ENCODE measurements at places on chromosomes 4 and X. TPM values are rescaled to one million over a fixed set of nuclear protein-coding genes. Genes with fewer than 3 reads are reported as not detected.

The SRPX2 gene
- total RNA-seq, result not detected

- no peaks in the 10 kb centered on the region for H3K27me3 ChIP-seq
- no peak overlapping the region for H3K27ac ChIP-seq
- DNase-seq, result no peak
- H3K4me1 ChIP-seq, result no peaks in the 10 kb centered on the region
Measured at GRCh38 chr4:129113919-129114318, 18.0 kb downstream of the C4orf33 start.

DNA sequence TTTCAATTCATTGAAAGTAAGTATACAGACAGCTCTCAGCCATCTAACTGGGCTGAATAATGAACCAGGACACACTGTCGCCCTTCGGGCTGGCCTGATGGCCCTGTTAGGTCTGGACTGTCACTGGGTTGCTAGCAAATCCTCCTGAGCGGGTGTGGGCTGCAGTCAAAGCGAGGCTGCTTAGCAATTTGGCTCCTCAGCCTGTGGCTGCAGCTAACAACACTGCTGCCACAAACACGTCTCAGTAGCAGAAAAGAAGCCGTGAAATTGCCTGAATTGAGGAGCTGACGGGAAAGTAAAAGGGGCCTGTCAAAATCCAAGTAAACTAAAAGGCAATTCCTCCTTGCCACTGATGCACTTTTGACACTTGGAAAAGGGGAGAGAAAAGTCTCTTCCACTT is 72.8 kb downstream of the SMIM20 start:
- no peaks in the 10 kb centered on the region for H3K4me1 ChIP-seq
- H3K27me3 ChIP-seq, result peaks cover 6% of the 10 kb centered on the region
- H3K27ac ChIP-seq, result no peak overlapping the region
- no peaks in the 10 kb centered on the region for H3K36me3 ChIP-seq
- H3K4me3 ChIP-seq, result no peak overlapping the region

GRCh38 chr4:26176598-26177149 is 144.1 kb upstream of the RBPJ start:
- H3K36me3 ChIP-seq, result no peaks in the 10 kb centered on the region
- no peak overlapping the region for H3K27ac ChIP-seq
- H3K27me3 ChIP-seq, result peaks cover 2% of the 10 kb centered on the region
- no peak for DNase-seq
- H3K4me3 ChIP-seq, result no peak overlapping the region
- H3K4me1 ChIP-seq, result peaks cover 6% of the 10 kb centered on the region

The ZCCHC18 gene
- 10.3 TPM for total RNA-seq

- no peaks in the 10 kb centered on the region for H3K4me1 ChIP-seq
- no peaks in the 10 kb centered on the region for H3K36me3 ChIP-seq
- no peak overlapping the region for H3K4me3 ChIP-seq
- DNase-seq, result no peak
- no peaks in the 10 kb centered on the region for H3K27me3 ChIP-seq
Measured at GRCh38 chr4:6969826-6970800, 60.5 kb downstream of the TBC1D14 start.

GRCh38 chr4:163263606-163264005 is 68.8 kb downstream of the NPY1R start:
- no peak for DNase-seq
- no peaks in the 10 kb centered on the region for H3K27me3 ChIP-seq
- no peaks in the 10 kb centered on the region for H3K4me1 ChIP-seq
- no peaks in the 10 kb centered on the region for H3K36me3 ChIP-seq
- H3K27ac ChIP-seq, result no peak overlapping the region

- H3K36me3 ChIP-seq, result no peaks in the 10 kb centered on the region
- DNase-seq, result no peak
Measured at GRCh38 chr4:187576751-187577150, 418.8 kb upstream of the ZFP42 start.

- DNase-seq, result no peak
- H3K27ac ChIP-seq, result no peak overlapping the region
- no peaks in the 10 kb centered on the region for H3K4me1 ChIP-seq
- no peaks in the 10 kb centered on the region for H3K27me3 ChIP-seq
- no peak overlapping the region for H3K4me3 ChIP-seq
Measured at GRCh38 chr4:145213245-145213644, 32.9 kb upstream of the OTUD4 start.

GRCh38 chr4:48195853-48196252 is 61.8 kb upstream of the TXK start:
- peaks cover 4% of the 10 kb centered on the region for H3K27me3 ChIP-seq
- H3K4me3 ChIP-seq, result no peak overlapping the region
- no peak for DNase-seq
- no peak overlapping the region for H3K27ac ChIP-seq
- H3K36me3 ChIP-seq, result no peaks in the 10 kb centered on the region

DNA sequence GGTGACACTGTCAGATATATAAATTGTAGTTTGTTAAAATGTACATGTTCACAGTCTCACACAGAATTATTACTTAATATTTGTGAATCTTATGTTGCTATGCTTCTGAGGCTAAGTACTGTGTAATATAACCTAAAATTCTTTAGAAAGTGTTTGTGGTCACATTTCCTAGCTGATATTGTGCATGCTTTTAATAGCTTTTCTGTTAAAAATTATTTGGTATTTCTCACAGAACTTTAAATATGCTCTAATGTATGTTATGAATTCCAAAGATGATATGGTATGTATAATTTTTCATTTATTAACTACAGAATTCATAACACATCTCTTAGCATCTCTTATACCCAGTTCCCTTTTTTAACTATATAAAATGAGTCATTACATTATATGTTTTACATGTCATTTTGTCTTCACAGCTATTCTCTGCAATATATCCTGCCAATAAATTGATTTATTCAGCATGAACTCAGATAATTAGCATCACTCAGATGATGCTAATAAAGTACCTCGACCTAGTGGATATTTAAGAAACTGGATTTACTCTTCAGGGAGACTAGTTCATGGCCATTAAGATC is 9.3 kb downstream of the PTPN13 start:
- no peaks in the 10 kb centered on the region for H3K36me3 ChIP-seq
- H3K4me3 ChIP-seq, result no peak overlapping the region
- H3K27ac ChIP-seq, result no peak overlapping the region
- H3K4me1 ChIP-seq, result no peaks in the 10 kb centered on the region

The XPNPEP2 gene
- total RNA-seq, result 0.20 TPM

The CFI gene
- 0.66 TPM for total RNA-seq

DNA sequence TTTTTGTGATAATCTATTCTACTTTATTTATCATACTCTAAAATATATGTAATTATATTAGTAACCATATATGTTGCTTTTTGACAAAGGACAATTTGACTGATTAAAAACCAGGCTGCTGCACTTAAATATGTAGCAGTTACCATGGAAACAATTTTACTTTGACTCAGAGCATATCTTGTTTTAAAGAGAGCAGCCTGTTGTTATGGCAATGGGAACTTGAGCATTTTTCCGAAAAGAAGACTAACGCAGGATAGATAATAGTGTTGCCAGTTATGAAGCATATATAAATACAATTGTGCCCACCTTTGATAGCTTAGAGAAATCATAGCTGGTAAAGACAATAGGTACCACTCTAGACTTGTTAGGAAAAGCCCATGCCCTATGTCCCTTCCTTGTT is 283.0 kb downstream of the GASK1B start:
- H3K27ac ChIP-seq, result no peak overlapping the region
- no peaks in the 10 kb centered on the region for H3K36me3 ChIP-seq
- no peaks in the 10 kb centered on the region for H3K27me3 ChIP-seq
- H3K4me3 ChIP-seq, result no peak overlapping the region

The ERVMER34-1 gene
- not detected for total RNA-seq

- no peak for DNase-seq
- H3K4me3 ChIP-seq, result no peak overlapping the region
- H3K27me3 ChIP-seq, result no peaks in the 10 kb centered on the region
- H3K36me3 ChIP-seq, result no peaks in the 10 kb centered on the region
Measured at GRCh38 chrX:19097553-19098283, 24.6 kb downstream of the ADGRG2 start.

The MTNR1A gene
- total RNA-seq, result not detected

The C4orf51 gene
- not detected for total RNA-seq

DNA sequence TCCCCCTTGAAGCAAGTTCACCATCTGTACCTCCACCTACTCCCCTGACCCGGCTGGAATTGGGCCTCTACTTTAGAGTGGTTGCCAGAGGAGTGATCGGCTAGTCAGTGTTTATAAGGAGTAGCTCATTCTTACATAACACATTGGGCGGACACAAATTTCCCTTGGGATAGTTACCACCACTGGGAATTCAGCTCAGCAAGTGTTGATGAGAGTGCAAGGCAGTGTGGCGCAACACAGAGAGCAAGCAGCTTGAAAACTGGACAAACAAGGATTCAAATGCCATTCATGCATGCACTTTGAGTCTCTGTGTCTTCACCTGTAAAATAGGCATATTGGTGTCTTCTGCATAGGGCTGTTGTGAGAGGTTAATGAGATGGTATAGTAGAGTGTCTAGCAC is 92.7 kb downstream of the STK32B start:
- no peaks in the 10 kb centered on the region for H3K36me3 ChIP-seq
- no peak for DNase-seq
- H3K27ac ChIP-seq, result no peak overlapping the region
- no peaks in the 10 kb centered on the region for H3K27me3 ChIP-seq
- H3K4me1 ChIP-seq, result no peaks in the 10 kb centered on the region

- H3K27ac ChIP-seq, result no peak overlapping the region
- peaks cover 2% of the 10 kb centered on the region for H3K4me1 ChIP-seq
- no peaks in the 10 kb centered on the region for H3K36me3 ChIP-seq
- H3K27me3 ChIP-seq, result peaks cover 30% of the 10 kb centered on the region
- no peak for DNase-seq
- H3K4me3 ChIP-seq, result no peak overlapping the region
Measured at GRCh38 chr4:139738846-139739613, 73.4 kb downstream of the MGST2 start.

- H3K36me3 ChIP-seq, result no peaks in the 10 kb centered on the region
- no peaks in the 10 kb centered on the region for H3K4me1 ChIP-seq
- no peak overlapping the region for H3K27ac ChIP-seq
- DNase-seq, result no peak
- H3K4me3 ChIP-seq, result no peak overlapping the region
Measured at GRCh38 chr4:85833302-85833701, 358.4 kb downstream of the ARHGAP24 start.

- no peak overlapping the region for H3K4me3 ChIP-seq
- DNase-seq, result peak; percentile 51
- H3K4me1 ChIP-seq, result no peaks in the 10 kb centered on the region
- H3K27ac ChIP-seq, result peak overlapping the region; percentile 24
- H3K36me3 ChIP-seq, result no peaks in the 10 kb centered on the region
- H3K27me3 ChIP-seq, result no peaks in the 10 kb centered on the region
Measured at GRCh38 chr4:1187182-1187581, 14.8 kb upstream of the SPON2 start.

GRCh38 chrX:20252381-20253231 is 14.1 kb downstream of the RPS6KA3 start:
- peaks cover 8% of the 10 kb centered on the region for H3K4me1 ChIP-seq
- peak; percentile 61 for DNase-seq
- H3K4me3 ChIP-seq, result no peak overlapping the region
- H3K36me3 ChIP-seq, result peaks cover 2% of the 10 kb centered on the region

DNA sequence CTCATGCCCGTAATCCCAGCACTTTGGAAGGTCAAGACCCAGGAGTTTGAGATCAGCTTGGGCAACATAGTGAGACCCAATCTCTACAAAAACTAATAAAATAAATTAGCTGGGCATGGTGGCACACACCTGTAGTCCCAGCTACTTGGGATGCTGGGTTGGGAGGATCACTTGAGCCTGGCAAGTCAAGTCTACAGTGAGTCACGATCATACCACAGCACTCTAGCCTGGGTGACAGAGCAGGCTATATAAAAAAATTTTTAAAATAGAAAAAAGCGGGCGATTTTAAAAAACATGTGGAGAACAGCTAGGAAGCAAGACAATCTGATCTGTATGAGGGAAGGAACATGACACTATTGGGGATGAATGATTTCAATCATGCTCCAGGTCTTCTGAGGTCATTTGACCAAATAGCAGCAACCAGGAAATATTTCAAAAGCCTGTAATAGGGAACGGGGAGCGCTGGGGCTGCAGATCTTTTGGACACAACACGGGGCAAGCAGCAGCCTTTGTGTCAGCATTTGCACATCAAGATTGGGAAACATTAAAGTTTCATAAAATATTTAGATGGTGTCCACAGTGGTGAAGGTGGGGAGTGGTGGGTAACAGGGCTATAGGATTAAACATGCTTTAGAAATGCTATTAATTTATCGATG is 48.3 kb upstream of the GUCY1A1 start:
- DNase-seq, result no peak
- H3K4me3 ChIP-seq, result no peak overlapping the region
- no peaks in the 10 kb centered on the region for H3K27me3 ChIP-seq
- no peak overlapping the region for H3K27ac ChIP-seq
- no peaks in the 10 kb centered on the region for H3K4me1 ChIP-seq
- no peaks in the 10 kb centered on the region for H3K36me3 ChIP-seq

- no peak overlapping the region for H3K4me3 ChIP-seq
- H3K27ac ChIP-seq, result no peak overlapping the region
- no peaks in the 10 kb centered on the region for H3K36me3 ChIP-seq
- H3K4me1 ChIP-seq, result no peaks in the 10 kb centered on the region
Measured at GRCh38 chrX:22746081-22746480, 253.7 kb upstream of the DDX53 start.

Measured in T-cell (primary cell).